ENCODE measurements at places on chromosomes 4 and X.
A peak's percentile ranks its signal among the peaks of the same experiment; 100 is the strongest.

DNA sequence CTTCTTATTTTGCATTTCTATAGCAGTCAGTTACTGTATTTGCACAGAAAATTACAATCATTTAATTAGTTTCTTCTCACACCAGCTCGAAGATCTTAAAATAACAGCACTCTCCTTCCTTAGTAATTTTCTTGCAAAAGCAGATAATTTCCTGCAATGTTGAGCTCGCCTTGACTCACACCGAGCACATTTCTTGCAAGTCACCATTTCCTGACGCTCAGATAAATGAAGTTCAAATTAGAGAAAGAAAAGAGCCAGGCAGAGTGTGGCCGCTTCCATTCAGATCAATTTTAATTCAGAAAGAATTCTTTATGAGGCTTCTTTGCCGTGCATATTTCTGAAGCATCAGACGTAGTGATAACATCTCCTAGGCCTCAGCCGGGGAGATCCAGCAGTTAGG, 10.1 kb downstream of the SORCS2 start:
- no peak for DNase-seq

GRCh38 chr4:138428611-138429010, 186.5 kb upstream of the SLC7A11 start:
- DNase-seq = no peak

DNA sequence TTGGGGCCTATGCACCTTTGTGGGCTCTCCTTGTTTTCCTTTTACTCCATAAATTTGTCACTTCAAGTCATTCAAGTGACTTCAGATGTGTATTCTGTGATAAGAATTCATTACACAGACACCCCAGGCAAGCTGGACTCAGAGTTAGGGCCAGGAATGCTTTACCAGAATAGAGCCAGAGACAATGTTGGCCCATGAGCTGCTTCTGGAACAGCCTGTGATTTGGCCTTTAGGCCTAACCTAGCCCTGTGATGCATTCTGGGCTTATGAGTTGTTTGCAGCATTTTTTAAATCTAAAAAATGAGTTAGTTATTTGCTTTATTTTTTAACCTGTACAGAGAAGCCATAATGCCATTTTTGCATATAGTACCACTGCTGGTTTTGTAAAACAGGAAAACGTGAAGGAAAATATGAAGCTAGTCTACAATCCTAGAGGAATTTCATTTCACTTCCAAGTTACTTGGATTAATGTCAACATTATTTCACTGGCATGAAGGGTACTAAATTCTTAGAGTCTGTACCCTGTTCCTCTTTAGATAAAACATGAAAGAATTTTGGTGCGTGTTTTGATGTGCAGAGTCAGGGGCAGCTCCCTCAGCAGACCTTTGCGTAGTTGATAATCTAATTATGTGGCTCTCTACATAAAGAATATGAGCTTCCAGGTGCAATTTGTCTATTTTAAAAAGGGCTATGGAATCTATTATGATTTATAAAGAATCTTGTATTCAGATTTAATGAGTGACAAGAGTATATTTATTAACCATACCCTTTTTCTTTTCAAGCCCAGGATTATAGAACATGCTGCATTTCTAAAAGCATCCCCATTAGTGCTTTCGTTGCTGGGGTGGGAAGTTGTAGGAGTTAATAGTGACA, 84.7 kb downstream of the ARHGAP10 start:
- no peak for DNase-seq

DNA sequence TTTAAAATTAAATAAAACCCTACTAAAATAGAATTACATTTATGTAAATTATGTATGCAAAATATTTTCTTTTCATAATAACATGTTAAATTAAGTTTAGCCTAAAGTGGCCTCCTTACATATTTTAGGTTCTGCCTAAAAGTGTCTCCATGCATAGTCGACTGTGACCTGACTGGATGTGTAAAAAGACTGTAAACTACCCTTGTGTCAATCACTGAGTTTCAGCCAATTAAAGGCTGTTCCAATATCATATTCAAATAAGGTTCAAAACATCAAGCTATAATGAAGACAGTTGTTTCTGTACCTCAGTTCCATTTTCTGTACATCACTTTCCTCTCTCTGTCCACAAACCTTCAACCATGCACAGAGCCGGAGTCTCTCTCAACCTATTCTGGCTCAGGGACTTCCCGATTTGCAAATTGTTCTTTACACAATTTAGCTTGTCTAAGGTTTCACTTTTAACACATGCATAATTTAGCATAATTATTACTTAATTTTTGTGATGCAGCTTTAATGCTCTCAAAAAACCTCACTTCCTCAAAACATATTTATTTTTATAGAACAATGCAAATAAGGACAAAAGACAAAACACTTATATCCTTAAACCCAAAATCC, 60.1 kb downstream of the SH3RF1 start:
- DNase-seq = no peak

GRCh38 chrX:122119361-122119760, 1064.7 kb upstream of the GRIA3 start:
- DNase-seq = no peak

- DNase-seq = no peak
These were observed 737.1 kb downstream of the FAT4 start for GRCh38 chr4:126051689-126052424.

GRCh38 chr4:14837860-14838259, 164.4 kb upstream of the CPEB2 start:
- no peak for DNase-seq

DNA sequence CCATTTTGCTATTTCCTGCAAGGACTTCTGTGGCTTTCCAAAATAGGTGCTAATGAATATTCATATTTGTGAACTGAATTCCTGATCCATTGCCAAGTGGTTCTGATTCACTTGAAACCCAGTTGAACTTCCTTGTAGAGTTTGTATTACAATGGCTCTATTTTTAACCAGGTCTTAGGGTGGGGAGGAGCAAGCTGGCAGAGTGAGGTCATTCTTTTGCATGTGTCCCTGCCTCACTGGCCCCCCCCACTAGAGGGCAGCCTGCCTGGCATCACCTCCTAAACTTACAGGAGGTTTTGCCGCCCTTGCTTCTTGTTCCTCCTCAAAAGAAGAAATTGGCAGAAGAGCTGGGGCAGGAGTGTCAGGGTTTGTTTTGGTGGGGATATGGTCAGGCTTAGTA, 10.5 kb downstream of the PTTG2 start:
- no peak for DNase-seq

- no peak for DNase-seq
These were observed 6.0 kb downstream of the SEL1L3 start for GRCh38 chr4:25856756-25857155.

GRCh38 chr4:55808632-55809031, 11.0 kb upstream of the EXOC1L start:
- DNase-seq = no peak

GRCh38 chrX:148804579-148805355, 304.4 kb downstream of the AFF2 start:
- no peak for DNase-seq

DNA sequence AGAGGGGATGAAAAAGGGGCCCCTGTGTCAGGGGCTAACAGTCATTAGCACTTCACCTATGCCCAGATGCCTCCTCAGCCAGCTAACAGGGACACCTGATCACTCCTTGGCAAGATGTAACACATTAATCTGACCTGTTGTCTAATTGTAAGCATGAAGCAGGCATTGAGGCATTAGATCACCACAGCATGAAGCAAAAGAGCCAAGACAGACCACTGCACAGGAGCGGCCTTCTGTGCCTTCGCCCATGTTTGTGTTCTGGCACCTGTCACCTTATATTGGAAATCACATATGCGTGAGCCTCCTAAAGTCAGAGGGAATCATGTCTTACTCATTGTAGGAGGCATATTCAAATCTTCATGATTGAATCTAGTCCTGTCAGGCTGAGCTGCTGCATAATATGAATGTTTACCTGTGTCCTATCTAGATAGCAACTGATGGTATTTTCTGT, 48.4 kb downstream of the PTTG2 start:
- no peak for DNase-seq

GRCh38 chr4:87079967-87080366, 140.5 kb downstream of the KLHL8 start:
- DNase-seq = no peak

- DNase-seq = no peak
These were observed 27.3 kb downstream of the TKTL1 start for GRCh38 chrX:154322890-154323289.

GRCh38 chr4:70868778-70869177, 29.1 kb upstream of the GRSF1 start:
- DNase-seq = no peak

- DNase-seq = peak; percentile 77
These were observed at the start of gene RLIM for GRCh38 chrX:74614093-74614909. TSS of gene RLIM (minus strand) at chrX:74614624. CDS start at chrX:74595977, 18,647 bp downstream.

DNA sequence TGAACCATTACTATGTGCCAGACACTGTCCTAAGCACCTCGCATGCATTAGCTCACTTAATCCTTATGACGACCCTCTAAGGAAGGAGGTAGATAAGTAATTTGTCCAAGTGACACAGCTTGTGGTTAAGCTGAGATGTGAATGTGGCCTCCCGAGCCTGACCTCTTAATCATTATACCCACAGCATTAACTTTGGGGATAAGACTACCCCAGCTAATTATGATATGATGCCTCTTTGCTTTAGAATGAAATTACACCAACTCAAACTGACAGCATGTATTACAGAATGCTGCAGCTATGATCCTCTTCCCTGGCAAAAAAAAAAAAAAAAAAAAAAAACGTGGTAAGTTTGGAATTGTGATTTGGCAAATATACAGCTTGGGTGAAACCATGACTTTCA, 53.5 kb downstream of the APBB2 start:
- no peak for DNase-seq

- DNase-seq = no peak
These were observed 956.5 kb downstream of the FAT4 start for GRCh38 chr4:126271292-126271691.

GRCh38 chrX:116342903-116343302, 93.5 kb upstream of the SLC6A14 start:
- no peak for DNase-seq

- no peak for DNase-seq
These were observed 38.6 kb downstream of the CENPU start for GRCh38 chr4:184695178-184695896.

- no peak for DNase-seq
These were observed 57.8 kb downstream of the ADGRA3 start for GRCh38 chr4:22458098-22458497.

DNA sequence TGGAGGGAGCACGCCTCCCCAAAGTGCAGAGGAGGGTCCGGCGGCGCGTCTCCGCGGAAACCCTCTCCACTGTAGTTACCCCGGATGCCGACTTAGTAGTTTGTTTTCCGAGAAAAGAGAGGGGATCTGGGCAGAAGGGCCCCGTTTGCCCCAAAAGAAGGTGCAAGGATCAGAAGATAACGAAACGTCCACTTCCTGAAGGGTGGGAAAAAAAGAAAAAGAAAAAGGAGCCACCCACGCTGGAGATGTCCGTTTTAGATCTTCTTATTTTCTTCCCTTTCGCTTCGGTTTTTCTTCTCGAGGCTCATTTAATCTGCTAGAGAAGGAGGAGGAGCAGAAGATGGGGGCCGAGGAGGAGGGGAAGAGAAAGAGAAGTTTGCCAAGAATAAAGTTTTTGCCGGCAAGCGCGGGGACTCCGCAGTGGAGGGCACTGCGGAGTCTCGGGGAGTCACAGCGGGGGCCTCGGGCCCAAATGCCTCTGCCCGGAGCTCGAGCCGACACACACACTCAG, 517 bp downstream of the LEF1 start:
- no peak for DNase-seq

DNA sequence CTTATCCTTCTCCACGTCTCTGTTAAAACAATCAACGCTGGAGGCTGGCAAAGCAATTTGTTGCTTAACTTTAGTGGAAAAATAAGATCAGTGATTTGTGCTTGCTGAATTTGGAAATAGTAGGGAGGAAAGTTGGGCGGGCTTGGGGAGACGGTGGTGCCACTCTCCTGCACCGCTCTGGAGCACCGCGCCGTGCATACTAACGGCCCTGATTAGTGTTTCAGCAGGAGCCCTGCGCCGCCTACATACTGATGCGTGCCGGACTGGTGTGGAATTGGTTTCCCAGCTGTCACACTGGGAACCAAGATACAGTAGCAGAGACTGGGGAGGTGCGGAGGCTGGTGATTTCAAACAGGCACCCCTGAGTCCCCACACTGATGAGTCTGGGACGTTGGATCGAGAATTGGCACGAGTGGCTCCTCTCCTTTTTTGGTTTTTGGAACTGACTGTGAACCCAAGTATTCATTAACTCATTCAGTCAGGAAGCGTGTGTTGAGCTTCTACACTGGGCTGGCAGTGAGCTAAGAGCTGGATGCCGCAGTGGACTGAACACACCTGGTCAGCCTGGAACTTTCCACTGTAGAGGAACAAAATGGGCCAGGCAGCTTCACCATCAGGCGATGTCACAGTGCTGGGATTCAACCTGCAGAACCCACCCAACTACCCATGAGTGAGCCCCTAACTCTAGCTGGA, 29.0 kb upstream of the PSAPL1 start:
- DNase-seq = no peak

- no peak for DNase-seq
These were observed 1877.9 kb upstream of the PCDH7 start for GRCh38 chr4:28842271-28842670.

DNA sequence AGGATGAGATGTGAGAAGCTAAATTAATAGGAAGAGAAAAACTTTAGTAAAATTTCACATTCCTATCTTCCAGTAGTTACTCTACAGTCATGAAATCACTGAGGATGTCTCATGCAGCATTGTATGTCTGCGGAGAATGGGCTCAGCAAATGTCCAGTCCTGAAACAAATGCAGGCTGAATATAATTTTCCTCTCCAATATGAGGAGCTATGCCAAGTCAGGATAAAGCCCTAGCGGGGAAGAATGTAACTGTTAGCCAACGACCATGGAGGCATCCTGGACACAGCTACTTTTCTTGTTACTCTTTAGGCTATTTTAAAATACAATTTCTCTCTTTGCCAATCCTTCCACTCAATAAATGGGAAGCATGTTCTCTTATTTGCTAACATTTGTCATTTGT, 127.7 kb downstream of the PRKX start:
- DNase-seq = no peak

DNA sequence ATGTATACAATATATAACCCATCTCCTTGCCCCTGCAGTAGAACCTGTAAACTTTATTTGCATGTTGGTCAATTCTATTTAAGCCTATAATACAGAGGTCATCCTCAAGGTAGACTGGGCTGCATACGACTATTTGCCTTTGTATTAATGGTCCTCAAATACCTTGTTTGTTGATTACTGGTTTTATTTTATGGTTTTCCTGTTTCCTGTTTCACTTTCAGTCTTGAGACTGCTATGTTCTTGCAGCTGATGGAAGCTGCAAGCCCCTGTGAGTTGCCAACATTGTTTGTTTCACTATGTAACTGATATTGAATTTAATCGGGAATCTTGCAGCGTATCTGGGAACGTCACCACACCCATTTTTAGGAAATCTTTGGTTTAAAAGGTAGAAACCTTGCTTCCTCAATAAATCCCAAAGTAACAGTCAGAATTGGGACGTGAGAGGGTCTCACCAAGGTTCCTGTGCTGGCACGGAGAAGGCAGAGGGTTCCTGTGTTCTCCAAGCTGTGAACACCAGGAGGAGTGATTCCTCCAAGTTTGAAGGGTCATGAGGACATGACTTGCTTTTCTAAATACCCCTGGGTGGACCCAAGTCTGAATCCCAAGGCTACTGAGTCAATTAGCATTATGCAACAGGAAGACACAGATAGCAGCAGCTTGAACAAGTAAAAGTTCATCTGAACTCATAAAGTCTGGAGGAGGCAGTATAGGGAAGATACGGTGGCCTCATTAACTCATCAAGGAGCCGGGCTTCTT, 110.6 kb upstream of the PNPLA4 start:
- DNase-seq = no peak

GRCh38 chr4:81546777-81547176, 75.1 kb upstream of the RASGEF1B start:
- DNase-seq = no peak

Data from H1 (cell line).